ENCODE measurements at places on chromosomes 12 and 14.

GRCh38 chr14:99479906-99480869, at the start of gene SETD3:
Gene SETD3 (minus strand): TSS chr14:99480859. CDS start chr14:99465805, 15,054 bp downstream.
- no peak for DNase-seq

DNA sequence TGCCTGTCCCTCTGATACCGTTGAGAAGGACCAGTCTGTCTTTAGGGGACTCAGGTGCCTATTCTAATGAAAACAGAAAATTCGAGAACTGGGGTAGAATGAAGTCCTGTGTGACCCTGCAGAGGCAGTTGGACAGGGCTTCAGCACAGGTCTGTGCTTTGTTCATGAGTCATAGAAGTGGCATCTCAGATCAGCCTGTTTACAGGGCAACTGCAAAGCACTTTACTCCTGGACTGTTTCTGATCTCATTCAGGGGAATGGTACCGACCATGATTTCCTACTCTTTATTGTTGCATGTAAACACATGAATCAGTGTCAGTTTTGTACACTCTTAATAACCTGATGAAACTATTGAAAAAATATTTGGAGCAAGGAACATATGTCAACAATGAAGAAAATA, 1517.0 kb downstream of the AACS start:
- DNase-seq: no peak

- DNase-seq: no peak
Measured at GRCh38 chr12:96997797-96998484, 90.9 kb downstream of the NEDD1 start.

DNA sequence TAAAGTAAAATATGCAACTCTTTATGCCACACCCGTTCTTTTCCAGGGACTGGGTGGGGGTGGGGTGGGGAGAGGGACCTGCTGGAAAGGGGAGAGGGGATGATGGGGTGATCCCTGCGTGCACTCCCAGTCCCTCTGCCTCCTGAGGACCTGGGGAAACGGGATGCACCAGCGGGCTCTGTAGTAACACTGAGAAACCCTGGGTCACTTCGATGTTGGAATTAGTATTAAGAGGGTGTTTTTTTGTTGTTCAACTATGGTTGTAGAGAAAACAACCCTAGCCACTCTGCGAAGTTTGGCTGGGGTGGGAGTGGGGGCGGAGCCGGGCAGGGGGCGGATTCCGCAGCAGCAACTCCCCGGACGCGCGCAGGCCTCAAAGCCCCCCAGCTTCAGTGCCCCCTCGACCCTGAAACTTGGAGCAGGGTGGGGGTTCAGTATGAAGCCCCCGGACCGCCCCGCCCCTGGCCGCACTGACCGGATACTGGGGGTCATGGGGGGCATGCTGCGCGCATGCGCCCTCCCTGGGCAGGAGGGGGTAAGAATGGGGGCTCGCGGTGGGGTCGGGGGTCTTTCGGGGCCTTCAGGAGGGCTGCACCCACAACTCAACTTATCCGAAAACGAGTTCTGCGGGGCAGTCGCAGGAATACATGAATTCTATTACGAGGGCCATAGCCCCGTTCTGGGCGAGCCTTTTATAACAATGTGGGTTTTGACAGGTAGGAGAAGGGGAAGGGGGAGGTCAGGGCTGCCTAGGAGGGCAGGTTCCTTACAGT, 1.3 kb upstream of the ARHGEF25 start:
- no peak for DNase-seq

- no peak for DNase-seq
Measured at GRCh38 chr12:12891881-12892355, 556 bp downstream of the GPRC5A start.

DNA sequence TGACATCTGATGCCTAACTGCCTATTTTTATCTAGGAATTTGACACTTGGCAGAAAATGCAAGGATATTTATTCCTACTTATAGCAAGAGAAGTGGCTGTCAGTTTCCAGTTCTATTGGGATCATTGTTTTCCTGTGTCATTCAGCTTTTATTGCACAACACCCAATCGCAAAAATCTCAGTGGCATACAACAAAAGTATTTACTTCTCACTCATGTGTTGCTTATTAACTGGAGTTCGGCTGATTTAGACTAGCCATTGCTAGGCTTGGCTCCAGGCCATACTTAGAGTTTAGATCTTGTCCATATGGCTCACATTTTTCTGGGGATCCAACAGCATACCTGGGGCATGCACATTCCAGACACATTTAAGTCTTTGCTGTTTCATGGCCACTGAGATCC, 218.6 kb upstream of the SYT1 start:
- peak; percentile 44 for DNase-seq

DNA sequence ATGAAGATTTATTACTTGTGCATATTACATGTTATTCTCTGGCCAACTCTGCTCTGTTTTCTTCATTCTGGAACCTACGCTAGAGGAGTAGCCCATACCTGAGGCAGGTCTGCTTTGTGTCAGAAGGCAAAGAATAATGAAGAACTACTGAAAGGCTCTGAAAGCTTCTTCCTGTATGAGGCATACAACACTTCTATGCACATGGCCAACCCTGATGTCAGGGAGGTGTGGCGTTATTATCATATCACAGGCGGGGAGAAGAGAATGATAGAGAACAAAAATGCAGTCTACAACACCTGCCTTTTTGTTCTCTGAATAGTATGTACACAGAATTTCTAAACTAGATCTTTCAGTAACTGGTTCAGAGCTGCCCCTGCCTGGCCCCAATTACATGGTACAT, 32.5 kb upstream of the CRY1 start:
- DNase-seq: no peak

DNA sequence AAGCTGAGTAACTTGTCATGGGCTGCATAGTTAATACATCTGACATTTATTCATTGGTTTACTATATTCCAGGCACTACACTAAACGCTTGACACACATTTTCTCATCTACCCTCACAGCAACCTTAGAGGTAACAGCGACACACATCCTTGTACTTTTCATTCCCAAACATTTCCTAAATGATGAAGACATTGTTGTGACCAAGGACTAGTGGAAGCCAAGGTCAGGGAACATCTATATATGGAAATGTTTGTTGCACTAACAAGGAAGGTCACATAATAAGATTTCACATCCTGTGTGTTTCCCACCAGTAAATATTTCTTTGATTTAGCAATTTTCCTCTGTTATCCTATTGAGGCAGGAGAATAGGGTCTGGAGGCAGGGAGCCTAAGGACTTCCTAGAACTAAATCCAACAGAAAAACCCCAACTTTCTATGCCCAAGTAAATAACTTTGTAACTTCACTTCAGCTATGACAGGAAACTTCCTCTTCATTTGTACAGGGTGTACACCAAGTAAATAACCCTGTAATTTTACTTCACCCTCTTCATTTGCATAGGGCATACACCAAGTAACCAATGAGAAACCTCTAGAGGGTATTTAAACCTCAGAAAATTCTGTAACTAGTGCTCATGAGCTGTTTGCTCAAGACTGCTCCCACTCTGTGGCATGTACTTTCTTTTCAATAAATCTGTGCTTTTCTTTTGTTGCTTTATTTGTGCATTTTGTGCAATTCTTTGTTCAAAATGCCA, 48.4 kb downstream of the ZNF641 start:
- DNase-seq: no peak

DNA sequence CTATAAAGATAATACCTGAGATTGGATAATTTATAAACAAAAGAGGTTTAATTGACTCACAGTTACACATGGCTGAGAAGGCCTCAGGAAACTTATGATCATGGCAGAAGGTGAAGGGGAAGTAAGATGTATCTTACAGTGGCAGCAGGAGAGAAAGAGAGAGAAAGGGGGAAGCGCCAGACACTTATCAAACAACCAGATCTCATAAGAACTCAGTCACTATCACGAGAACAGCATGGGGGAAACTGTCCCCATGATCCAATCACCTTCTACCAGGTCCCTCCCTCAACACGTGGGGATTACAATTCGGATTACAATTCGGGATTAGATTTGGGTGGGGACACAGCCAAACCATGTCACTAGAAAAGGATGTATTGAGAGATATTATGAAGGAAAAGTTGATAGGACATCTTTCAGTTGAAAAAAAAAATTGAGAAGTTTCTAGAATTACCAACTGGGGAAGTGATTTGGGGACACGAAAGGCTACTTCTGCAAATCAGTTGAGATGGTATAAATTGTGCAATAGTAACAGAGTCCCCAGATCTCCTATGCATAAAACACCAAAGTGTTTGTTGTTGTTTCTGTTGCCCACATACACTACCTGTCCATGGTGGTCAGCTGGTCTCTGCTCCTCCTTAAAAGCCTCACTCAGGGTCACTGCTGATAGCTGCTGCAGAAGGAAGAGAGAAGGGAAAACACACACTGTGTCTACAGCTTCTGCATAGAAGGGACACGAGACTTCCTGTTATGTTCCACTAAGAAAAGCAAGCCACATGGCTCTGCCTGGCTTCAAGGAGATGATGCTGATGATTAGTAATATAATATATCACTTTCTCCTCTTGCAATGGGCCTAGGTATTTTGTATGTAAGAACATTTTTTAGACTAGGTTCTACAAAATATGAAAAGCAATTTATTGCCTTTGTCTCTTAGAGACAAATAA, 465.5 kb downstream of the PDZRN4 start:
- no peak for DNase-seq

DNA sequence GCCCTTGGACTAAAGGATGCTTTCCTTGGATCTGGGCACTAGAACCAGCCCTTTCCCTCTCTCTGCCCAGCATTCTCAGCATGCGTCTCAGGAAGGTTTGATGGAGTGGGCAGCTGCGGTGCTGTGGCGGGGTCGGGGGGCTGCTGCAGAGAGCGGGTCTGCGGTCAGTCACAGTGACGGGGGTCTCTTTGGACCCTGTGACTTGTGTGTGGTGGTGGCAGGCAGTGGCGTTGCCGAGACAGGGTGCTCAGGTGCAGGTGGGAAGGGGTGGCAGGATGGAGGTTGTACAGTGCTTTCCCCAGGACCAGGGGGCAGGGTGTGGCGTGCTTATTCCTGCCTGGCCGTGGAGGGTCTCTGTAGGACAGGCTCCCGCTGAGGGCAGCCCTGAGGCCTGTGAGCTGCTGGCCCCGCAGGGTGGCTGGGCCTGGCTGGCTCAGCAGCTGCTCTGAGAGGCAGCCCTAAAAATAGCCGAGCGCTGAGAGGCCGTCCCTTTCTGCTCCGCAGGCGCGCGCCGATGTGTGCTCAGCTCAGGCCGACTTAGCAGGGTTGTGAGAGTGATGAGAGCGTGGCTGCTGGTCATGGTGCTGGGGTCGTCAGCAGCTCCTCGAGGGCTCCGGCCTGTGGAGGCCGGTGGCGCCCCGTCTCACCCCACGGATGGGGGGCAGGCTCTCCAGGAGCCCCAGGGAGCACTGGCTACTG, 9.7 kb downstream of the PACS2 start:
- no peak for DNase-seq

DNA sequence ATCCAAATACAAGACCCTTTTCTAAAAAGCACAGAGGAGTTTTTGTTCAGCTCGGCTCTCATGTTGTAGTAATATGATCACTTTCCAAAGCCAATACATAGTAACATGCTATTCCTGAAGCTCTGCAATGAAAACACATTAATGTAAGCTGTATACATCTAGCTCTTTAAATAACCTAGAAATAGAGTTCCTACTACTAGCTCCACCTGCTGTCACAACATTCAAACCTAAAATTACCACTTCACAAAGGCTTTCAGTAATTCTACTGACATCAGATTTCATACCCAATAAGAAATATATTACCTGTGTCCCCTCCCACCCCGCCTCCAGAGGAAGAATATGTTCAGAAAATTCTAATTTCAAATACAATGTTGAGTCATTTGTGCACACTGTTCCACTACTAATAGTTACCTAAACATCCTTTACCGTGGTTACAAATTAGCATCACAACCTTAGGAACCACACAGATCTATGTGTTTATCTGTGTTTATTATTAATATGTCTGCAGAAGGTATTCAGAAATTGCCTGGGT, 17.8 kb downstream of the EFCAB11 start:
- DNase-seq: no peak

DNA sequence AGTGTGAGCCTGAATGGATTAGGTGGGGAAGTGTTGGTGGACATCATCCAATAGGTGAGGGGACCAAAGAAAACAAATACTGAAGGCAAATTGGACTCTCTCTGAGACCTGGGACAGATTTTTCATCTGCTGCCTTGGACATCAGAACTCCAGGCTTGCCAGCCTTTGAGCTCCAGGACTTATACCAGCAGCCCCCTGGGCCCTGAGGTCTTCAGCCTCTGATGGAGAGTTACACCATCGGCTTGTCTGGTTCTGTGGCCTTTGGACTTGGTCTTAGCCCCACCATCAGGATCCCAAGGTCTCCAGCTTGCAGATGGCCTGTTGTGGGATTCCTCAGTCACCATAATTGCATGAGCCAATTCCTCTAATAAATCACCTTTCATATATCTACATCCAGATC, 80.8 kb upstream of the SLC8A3 start:
- no peak for DNase-seq

DNA sequence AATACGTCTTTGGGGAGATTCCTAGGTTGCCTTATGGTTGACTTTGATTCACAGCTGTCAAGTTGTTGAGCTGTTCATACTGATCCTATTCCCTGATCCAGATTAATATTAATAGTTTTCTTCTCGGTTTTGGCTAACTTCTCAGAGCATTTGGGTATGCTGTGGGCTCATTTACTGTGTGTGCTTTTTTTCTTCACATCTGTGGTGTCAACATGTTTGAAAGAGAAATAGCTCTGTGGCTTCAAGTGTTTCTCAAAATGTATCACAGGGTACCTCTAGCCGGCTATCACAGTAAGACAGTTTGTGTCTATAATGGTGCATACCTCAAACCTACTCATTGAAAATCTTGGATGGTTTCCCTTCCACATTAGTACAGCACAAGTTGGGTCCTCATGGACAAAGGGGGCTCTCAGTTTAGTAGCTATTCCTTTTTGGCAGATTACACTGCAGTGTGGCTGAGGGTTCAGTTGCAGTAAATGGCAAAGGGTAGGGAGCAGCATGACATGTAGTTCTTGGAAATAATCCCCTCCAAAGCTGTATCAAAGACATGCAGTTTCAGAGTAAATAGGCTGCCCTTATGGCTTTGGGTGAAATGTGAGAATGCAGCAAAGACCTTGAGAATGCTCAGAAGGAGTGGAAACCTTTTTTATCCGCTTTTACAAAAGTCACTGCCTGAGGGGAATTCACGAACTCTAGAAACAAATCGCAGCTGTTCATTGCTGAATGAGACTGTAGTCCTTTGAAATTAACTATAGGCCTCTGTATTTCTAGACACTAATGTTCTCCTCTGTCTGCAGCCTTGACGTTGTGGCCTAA, 102.4 kb upstream of the ATF1 start:
- DNase-seq: no peak

DNA sequence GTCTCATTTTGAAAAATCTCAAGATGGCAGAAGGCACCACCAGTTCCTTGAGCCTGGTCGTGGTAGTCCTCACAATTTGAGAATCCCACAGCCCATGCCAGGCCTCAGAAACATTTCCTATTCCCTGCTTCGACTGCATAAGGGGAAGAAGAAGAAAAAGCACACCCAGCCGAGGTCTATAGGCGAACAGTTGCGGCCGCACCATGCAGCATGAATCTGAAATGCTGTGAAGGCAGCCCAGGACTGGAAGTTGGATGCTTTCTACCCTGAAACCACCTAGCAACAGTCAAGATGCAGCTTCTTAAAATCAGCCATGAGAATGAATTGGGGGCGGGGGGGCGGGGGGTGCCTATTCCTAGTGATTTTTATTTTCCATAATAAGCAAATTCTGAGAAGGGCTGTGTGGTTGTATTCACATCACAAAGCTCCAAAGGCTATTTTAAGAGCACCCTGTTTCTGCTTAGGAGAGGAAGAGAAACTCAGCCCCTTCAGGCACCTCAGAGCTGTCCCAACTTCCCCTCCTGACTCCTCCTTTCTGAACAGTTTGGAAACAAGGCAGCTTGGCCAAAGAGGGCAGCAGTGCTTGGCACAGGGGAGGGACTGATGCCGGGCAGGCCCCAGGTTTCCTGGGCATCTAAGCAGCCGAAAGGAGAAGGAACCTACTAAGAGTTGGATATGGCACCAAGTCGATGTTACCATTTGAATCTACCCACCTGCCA, 172.5 kb upstream of the FOXN3 start:
- no peak for DNase-seq

- no peak for DNase-seq
Measured at GRCh38 chr12:4829161-4829792, 80.4 kb upstream of the KCNA1 start.
